ENCODE measurements at places on chromosomes 2 and 18. TPM values are rescaled to one million over a fixed set of nuclear protein-coding genes. Genes with fewer than 3 reads are reported as not detected.

DNA sequence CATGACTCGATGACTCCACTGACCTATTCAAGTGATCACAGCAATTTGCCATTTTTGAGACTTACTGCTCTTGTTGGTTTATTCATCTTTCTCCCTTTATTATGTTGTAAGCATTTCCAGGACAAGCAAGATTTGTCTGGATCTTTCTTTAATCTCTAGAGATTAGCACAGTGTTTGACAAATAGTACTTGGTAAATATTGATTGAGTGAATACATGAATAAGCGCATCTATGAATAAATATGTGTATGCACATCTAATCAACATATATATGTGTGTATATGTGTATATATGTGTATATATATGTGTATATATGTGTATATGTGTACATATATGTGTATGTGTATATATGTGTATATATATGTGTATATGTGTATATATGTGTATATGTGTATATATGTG, 7.3 kb downstream of the TMX3 start:
- DNase-seq: no peak

DNA sequence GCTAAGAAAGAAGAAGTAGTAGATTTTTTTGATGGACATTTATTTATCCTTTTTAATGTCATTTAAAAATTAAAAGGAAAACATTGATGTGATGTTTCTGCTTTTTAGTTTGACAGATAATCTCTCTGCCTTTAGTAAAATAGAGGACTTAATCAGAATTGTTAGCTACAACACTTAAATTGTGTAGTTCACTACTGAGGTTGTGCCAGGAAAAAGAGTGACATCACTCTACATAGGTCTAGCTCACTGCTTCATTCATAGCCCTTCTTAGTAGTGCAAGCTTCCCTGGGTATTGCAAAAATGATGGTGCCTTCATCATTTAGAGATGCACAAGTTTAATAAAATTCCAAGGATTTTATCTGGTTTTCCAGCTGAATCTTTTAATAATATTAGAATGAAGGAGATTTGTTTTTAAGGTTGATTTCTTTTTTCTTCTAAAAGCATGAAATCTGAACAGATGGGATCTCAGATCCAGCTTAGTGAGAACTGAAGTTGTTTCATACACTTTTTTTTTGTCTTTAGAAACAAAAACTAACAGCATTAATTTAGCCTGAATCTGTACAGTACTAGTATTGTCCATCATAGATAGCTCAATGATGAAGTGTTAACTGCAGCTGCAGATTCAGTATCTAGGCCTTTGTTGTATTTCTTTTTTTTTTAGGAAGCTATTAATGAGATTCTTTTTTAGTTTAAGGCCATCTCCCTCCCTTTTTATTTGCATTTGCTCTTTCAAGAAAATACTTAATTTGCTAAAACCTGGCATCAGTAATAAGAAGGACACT, 20.6 kb upstream of the TMEFF2 start:
- DNase-seq: no peak

DNA sequence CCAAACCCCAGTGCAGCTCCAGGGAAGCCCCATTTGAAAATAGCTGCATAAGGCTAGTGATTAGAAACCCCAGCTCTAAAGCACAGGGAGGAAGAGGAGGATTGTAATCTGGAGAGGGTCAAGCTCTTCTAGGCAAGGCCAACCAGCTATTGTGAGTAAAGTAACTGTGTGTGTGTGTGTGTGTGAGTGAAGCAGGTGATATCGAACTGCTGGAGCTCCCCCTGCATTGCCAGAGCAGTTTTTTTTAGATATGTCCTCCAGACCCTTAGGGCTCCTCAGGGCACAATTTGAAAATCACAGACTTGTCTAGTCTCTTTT, 177.4 kb upstream of the NABP1 start:
- DNase-seq: no peak

CFAP221 gene
- total RNA-seq: not detected

FNDC4 gene
- 0.27 TPM for total RNA-seq

Measured in hematopoietic multipotent progenitor cell (in vitro differentiated cells).